Dorsolateral prefrontal cortex (tissue), 122 donors: ENCODE measurements at places on chromosomes 2 and 18.

GRCh38 chr2:234751275-234751973 is 200.4 kb upstream of the SH3BP4 start:
- no peak for DNase-seq

DNA sequence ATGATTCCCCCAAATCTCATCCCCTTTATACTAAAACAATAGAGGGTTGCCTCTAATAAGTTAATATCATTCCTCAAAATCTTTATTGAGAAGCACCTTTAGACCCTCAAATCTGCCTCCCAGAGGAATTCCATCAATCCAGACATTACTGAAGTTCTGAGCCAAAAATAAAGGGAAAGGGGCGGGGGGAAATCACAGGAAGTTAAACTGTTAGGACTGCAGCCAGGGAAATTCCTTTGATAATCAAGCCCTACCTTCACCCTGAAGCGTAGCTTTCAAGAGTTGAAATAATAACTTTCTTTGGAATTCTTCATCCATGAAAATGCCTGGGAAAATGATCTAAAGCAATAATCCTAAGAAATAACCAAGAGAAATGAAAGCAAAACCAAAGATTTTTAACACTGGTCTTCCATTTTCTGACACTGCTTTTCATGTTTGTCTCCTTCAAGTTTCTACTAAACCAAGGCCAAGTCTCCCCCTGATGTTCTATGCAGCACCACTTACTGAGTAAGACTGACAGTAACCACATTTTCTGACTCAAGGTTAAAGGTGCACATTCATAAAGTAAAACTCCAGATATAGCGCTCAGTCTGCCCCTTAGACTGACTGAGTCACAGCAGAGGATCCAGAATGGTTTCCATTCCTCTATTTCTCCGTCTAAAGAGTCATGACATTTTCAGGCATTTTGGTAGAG is 78.2 kb downstream of the TCF4 start:
- no peak for DNase-seq

DNA sequence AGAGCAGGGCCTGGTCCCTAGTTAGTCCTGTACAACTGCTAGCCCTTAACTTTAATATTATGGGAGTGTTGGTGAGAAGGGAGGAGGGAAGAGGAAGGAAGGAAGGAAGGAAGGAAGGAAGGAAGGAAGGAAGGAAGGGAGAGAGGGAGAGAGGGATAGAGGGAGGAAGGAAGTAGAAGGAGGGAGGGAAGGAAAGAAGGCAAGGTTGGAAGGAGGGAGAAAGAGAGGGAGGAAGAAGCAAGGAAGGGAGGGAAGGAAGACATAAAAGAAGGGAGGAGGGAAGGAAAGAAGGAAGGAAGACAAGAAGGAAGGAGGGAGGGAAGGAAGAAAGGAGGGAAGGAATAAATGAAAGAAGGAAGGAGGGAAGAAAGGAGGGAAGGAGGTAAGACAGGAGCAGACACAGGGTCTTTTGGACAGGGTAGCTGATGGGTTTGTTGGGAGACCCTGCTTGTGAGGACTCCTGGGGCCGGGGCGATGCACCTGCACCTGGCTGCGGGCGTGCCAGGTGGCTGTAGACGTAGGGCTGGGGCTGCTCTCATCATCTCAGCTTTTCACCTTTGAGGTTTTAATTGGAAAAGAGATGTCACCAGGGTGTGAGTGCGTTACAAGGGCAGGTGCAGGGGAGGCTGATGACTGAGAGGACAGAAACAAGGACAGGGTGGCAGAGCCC is 5.9 kb upstream of the POMC start:
- DNase-seq = no peak

GRCh38 chr2:236629961-236630872 is 60.6 kb downstream of the ACKR3 start:
- DNase-seq = no peak

- no peak for DNase-seq
These were observed 47.1 kb downstream of the HDAC4 start for GRCh38 chr2:239353692-239354091.
